AG04450 (cell line): ENCODE measurements at places on chromosomes 6 and 20. TPM values are rescaled to one million over a fixed set of nuclear protein-coding genes. Genes with fewer than 3 reads are reported as not detected.

DNA sequence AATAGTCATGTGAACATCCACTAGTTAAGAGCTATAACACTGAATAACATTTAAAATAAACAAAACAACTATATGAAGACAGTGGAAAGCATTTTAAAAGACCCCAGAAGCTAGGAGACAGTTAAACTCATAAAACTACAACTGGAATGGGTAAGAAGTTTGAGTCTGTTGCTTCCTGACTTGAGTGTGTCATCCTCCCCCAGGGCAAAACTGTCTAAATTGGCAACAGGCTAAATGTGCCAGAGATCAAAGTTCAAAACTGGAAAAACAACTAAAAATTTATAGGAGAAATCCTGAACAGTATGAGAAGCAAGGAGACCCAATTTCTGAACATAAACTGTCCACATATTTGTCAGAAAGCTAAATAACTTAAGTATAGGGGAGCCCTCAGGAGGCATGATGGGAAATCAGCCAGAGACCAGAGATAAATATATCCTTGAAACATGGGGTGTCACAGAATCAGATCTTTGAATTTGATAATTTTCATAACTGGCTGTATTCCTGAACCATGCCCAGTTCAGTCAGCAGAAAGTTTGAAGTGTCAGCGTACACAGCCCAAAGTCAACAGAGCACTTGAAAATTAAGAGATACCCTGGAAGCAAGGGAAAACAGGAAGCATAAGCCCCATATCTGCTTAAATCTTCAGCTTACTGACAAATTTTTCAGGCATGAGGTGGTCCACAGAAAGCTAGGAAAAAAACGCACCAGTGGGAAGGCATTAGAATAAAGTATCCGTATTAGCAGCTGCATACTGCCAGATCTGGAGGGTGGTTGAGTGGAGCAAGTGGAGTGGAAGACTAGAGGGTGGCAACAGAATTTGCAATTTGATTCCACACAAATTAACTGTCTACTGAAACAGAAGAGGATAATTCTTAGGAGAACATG, 516.1 kb upstream of the MAN1A1 start:
- no peak for DNase-seq

DNA sequence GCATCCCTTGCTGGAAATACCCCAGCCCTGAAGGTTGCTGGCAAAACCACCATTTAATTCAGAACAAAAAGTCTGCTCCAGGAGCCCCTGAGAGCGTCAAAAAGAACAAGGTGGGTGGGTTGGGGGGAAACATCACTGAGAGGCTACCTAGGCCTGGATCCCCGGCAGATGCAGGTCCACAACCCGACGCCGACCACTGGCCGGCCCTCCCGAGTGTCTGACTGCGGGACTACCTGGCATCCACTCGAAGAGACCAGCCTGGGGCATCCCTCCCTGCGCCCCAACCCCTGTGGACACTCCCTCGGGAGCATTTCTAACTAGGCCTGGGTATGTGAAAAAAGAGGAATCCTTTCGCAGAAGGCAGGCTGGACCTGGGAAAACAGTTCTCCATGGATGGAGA, 47.2 kb downstream of the FAM209B start:
- no peak for DNase-seq

- DNase-seq: no peak
Measured at GRCh38 chr6:12987783-12988182, 271.2 kb downstream of the PHACTR1 start.

- DNase-seq: no peak
Measured at GRCh38 chr20:41621421-41621820, 3.2 kb upstream of the CHD6 start.

GRCh38 chr6:80463197-80463596, 356.7 kb downstream of the BCKDHB start:
- no peak for DNase-seq

DNA sequence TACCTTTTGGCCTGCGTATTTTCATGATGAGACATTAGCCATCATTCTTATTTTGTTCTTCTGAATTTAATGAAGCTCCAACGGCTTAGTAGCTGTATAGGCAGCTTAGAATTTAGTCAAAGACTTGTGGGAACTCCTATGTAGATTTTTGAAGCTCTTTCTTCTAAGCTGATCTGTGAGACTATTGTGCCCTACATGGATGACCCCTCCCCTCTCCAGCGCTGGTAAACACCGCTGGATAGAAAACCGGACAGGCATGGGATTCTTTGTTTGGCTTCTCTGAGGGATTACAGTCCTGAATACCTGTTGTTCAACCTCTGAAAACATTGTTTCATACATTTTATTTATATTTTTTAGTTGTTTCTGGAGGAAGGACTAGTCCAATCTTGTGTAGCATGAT, 1353.4 kb downstream of the GRIK2 start:
- DNase-seq: no peak

DNA sequence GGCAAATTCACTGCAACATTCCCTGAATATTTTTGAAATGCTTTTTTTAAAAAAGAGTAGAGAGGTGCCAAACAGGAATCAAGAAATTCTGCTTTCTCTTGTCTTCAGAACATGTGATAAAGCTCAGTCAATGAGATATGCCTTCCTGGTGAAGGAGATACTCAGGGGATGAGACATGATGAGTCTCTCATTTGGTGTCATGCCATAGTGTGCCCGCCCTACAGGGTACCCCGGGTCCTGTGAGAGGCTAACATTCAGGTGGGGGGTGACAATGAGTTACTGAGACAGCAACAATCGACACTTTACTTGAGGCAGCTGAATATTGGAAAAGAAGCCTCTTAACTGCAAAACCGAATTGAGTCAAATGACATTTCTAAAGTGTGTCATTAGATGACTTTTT, 6.7 kb downstream of the CCR6 start:
- DNase-seq: no peak

- DNase-seq: no peak
Measured at GRCh38 chr20:38861071-38861401, 55.5 kb downstream of the PPP1R16B start.

DNA sequence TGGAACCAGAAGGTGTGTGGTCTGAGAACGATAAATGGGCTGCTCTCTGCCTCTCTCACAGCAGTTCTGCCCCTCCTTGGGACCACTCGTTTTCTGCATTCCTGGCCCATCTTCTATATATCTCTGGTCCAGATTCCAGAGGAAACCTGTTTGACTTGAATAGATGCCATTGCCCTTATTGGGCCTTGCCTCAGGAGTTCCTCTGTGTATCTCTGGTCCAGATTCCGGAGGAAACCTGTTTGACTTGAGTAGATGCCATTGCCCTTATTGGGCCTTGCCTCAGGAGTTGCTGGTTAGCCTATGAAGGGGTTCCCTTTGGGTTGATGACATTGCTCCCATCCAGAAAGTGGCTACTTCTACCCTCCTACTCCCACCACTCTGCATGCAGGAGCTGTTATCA, 189.4 kb downstream of the SLC16A10 start:
- DNase-seq: no peak

GRCh38 chr20:45390931-45391330, 12.8 kb upstream of the TP53TG5 start:
- DNase-seq: no peak

GRCh38 chr6:88815491-88815890, 147.9 kb downstream of the RNGTT start:
- no peak for DNase-seq

DNA sequence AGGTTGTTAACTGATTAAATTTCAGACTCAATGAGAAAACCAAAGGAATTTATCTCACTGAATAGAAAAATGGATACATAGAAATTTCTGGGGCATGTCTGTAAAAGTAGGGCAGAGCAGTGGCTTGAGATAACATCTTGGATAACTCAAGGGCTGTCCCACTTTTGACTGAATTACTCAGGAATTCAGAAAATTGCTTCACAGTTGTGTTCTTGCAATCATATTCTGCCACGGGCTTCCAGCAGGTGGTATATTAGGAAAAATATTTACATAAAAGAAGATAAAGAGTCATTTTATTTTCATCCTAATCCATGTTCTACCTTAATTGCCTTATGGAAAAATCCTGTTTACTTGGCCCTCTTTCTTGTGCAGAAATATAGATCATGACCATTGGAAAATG, 156.4 kb upstream of the AKIRIN2 start:
- DNase-seq: no peak

- no peak for DNase-seq
Measured at GRCh38 chr6:168063431-168063830, 15.6 kb downstream of the FRMD1 start.

DNA sequence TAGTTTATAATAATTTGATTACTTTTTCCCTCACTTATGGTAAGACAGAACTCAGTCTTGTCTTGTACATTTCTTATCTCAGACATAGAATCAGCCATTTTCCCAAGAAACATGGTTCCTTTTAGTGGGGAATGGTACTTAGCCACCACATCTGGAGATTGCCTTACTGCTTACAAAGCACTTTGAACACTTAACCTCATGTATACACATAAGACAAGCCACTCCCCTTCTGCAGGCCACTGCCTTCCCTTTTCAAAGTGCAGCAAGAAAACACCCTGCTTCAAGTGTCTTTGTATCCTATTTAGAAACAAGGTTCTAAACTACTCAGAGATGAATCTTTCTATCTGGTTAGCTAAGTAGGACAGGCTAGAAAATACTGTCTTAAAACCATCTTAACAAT, 159.2 kb downstream of the UBE3D start:
- peak; percentile 20 for DNase-seq

GRCh38 chr6:4470698-4471210, 305.4 kb upstream of the CDYL start:
- DNase-seq: no peak

DNA sequence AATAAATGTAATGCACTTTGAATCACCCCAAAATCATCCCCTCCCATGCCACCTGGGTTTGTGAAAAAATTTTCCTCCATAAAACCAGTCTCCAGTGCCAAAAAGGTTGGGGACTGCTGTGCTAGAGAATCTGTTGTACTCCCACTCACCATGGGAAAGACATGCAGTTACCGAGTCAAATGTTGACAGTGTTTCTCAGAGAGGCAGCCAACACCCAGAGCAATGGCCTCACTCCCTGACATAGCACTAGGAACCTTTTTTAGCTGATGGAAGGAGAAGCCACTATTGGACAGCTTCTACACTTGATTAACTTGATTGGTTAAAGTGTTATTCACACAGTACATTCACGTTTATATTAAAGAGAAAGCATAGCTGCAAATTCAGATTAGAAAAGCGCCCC, 59.8 kb upstream of the MANEA start:
- DNase-seq: no peak

DNA sequence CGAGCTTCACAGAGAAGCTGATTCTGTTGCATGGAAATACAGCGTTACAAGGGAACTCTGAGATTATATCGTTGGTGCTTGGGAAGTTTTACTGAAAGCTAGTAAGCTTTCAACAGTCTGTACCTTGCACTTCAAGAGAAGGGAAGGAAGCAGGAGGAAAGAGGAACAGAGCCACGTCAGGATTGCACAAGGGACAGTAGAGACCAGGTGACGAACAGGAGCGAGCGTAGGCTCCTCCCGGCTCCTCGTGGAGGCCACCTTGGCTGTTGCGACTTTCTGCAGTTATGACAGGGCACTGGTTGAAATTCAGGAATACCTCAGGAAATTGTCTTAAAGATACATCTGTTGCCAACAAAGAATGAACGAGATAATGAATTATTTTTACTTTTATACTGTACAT, 18.8 kb downstream of the RTF2 start:
- DNase-seq: no peak

DNA sequence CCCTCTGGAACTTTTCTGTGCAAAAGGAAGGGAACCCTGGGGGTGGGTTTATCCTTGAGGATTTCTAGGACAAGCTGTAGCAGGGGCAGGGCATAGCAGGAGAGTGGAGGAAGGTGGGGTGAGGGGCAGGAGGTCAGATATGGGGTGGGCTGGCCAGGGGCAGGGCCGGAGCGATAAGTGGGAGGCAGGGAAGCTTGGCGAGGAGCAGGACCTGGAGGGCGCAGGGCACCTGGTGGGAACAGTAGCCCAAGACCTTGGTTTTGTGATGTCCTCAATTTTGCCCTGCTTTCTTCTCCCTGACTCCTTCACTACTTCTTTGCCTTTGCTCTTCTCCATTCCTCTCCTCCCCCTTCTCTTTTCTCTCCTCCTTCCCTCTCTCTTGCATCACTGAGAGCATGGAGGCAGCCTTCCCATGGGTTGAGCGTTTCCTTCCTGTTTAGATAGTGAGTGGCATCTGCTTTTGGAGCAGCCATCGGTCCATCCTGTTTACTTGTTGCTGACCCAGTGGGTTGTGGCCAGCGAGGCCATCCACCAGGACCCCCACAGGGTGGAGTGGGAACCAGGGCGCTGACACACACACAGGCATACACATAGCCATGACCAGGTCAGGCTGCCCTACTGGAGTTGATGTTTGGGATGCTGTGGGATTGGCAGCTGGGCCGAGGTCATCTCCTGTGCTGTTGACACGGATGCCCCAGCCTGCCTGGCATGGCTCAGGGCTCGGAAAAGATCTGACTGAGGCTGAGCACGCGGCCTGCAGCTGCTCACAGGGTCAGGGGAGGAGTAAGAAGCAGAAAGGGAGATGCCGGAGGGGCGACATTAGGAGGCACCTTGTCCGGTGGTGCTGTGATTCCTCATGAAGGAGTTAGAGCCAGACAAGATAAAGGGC, 121.0 kb upstream of the RNF24 start:
- no peak for DNase-seq

- DNase-seq: no peak
Measured at GRCh38 chr20:13221673-13222318, 722 bp downstream of the ISM1 start.

DNA sequence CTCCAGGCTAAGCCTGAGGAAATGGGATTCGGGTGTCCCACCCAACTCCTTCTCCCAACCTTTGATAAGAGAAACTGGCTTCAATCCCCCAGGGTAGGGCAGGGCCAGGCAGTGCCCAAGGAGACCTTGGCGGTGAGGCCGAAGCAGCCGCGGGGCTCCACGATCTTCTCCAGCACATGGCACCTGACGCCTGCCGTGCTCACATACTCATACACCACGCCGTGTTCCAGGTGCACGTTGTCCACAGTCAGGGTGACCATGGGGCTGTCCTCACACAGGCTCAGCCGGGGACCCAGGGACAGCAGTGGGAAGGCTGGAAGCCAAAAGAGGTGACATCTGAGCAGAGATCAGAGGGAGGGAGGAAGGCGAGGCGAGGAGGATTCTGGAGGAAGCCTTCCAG, 176.5 kb downstream of the PREX1 start:
- DNase-seq: no peak

- peak; percentile 48 for DNase-seq
Measured at GRCh38 chr6:169427856-169428255, 174.2 kb upstream of the THBS2 start.

Gene RAB5IF
- 125 and 151 TPM in 2 replicates for polyA plus RNA-seq

Gene PSORS1C2
- polyA plus RNA-seq: not detected in 2 replicates

Gene RWDD2A
- 6.5 and 8.3 TPM in 2 replicates for polyA plus RNA-seq

Gene MOCS1
- polyA plus RNA-seq: 6.1 and 7.6 TPM in 2 replicates

Gene ITPR3
- polyA plus RNA-seq: 4.4 and 4.8 TPM in 2 replicates

Gene PRRT1
- polyA plus RNA-seq: 0.27 and 0.47 TPM in 2 replicates

Gene TAP2
- polyA plus RNA-seq: 15.3 and 15.4 TPM in 2 replicates

Gene XKR7
- polyA plus RNA-seq: not detected in 2 replicates

Gene CD93
- polyA plus RNA-seq: 0.02 TPM in 1 of 2 replicates, not detected in the other

Gene TGM3
- not detected in 2 replicates for polyA plus RNA-seq
